CD4-positive, alpha-beta T cell treated with Interferon alpha-2 for 1 hour (primary cell): ENCODE measurements at places on chromosomes 16 and 17.

GRCh38 chr17:57403236-57403635 lies 146.9 kb downstream of the MSI2 start:
- DNase-seq: no peak

DNA sequence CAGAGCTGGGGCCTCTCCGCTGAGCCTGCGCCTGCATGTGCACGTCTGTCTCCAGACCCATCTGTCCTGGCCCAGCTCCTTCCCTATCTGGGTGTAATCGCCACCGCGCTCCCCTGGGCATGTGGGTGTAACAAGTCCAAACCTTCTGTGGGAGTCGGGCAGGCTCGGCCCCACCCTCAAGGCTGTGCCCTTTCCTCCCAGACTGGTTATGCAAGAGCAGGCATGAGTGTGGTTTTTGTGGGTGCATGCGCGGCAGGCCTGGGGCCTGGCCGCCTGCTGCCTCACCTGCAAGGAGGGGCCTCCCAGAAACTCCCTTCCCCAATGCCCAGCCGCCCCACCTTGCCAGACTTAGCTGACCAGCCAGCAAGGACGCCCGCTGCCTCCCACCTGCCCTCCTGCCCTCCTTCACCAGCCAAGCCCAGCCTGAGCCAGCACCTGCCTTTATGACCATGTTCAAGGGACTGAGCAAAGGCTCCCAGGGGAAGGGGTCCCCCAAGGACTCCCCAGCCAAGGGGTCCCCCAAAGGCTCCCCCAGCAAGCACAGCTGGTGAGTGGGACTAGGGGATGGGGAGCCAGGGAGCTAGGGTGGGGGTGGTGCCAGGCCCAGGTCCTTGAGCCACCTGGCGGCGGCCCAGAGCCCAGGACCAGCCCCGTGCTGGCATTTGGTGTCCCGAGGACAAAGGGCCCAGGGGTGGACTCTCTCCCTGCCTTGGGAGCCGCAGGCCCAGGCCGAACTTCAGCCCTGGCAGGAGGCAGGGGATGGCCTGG lies at the start of gene EVPLL:
EVPLL (plus strand) TSS at position 342 of the 768 bp plus-strand sequence. CDS start 3,160 bp downstream, outside the sequence.
- peak; percentile 38 for DNase-seq

GRCh38 chr17:45942284-45942683 lies 47.9 kb downstream of the MAPT start:
- DNase-seq: no peak

GRCh38 chr17:1082579-1082978 lies 85.7 kb downstream of the TIMM22 start:
- no peak for DNase-seq

DNA sequence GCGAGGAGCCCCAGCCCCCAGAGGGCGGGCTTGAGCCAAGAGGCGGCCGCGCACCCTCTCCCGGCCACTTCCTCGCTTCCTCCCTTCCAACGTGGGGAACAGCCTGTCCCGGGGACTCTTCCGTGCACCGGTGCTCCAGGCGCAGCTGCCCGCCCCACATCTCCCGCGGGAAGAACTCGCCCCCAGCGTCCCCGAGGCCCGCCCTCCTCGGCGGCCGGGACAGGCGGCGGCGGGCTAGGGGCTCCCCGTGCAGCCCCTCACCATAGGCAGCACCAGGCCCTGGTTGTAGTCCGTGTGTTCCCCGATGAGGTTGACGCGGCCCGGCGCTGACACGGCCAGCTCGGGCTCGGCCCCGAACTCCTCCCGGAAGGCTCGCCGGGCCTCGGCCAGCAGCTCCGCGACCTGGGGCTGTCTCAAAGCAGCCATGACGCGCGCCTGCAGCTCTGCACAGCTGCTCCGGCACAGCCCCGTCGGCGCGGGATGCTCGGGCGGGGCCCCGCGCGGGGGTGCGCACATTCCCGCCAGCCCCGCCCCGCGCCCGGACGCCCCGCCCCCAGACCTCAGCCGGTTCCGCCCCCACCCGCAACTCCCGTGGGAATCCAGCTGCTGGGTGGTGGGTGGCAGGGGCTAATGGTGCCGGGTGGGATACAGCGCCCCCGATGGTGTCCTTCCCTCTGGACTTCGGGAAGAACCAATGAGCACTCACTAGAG lies at the start of gene GALK1:
GALK1 (minus strand) TSS at position 482 of the 711 bp plus-strand sequence; CDS start at position 426, 56 bp downstream.
- DNase-seq: peak; percentile 77

DNA sequence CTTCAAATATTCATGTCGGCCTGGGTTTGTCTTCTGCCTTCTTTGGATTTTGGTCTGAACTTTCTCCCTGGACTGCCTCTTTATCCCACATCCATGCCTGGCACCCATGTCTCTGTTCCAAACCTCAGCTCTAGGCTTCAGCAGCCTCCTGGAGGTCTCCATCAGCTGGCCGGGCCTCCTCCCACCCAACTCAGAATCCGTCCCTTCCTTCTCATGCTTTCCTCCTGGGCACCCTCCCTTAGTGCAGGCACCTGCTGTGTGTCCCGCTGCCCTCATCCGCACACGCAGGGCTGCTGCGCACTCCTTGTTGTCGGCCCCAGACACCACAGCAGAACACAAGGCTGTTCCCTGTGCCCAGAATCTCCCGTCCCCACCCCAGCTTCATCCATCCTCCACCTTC lies 14.0 kb downstream of the LDHD start:
- no peak for DNase-seq

DNA sequence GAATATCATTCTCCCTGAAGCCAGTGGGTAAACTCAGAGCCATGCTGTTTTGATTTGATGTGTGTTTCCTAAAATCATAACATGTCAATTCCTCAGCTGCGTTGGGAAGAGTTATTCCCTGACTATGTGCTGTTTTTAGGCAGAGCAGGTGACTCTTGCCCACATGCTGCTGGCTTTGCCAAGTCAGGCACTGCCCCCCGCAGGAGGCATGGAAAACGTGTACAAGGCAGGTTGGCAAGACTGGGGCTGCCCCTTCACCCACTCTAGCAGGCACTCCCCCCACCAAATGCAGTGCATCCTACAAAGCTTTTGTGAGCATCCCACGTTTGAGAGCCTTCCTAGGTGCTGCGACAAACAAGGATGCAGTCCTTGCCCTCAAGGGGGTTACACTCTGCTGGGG lies 38.3 kb upstream of the NAT9 start:
- DNase-seq: peak; percentile 16

- no peak for DNase-seq
Observed at GRCh38 chr17:77470800-77471733, 330.3 kb downstream of the SEC14L1 start.

GRCh38 chr17:57685499-57686132 lies 59.5 kb downstream of the CCDC182 start:
- no peak for DNase-seq

DNA sequence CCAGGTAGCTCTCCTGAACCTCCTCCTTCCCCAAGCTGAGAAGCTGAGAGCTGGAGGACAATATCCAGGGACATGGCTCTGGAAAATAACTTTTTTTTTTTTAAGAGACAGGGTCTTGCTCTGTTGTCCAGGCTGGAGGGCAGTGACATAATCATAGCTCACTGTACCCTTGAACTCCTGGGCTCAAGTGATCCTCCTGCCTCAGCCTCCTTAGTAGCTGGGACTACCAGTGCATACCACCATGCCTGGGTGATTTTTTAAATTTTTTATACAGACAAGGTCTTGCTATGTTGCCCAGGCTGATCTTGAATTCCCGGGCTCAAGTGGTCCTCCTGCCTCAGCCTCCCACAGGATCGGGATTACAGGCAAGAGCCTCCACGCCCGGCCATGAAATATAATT lies 6.2 kb downstream of the SLC46A1 start:
- no peak for DNase-seq

DNA sequence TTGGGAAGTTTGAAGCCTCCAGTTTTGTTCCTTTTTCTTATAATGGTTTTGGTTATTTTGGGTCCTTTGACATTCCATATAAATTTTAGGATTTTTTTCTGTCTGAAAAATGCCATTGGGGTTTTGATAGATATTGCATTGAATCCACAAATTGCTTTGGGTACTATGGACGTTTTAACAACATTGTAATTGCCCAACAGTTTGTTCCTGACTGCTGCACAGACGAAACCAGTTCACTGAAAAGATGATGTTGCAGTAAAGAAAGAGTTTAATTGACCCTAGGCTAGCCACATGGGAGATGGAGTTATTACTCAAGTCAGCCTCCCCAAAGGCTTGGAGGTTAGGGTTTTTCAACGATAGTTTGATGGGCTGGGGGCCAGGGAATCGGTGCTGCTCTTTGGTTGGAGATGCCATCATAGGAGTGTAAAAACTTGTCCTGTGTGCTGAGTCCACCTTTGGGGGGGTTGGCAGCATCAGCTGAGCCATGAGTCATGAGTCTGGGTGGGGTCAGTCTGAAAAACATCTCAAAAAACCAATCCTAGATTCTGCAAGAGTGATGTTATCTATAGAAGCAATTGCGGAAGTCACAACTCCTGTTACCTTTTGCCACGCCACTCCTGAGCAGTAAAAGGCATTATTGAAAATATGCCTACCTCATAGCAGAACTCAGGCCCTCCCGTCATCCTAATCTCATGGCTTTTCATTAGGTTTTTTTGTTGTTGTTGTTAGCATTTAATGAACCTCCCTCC lies 2.7 kb upstream of the PRSS41 start:
- DNase-seq: no peak
